Ascending aorta (tissue), 2 donors: ENCODE measurements at places on chromosomes 2 and 18.

- H3K4me3 ChIP-seq: no peak overlapping the region
Observed at GRCh38 chr18:25729072-25729471, 361.3 kb downstream of the SS18 start.

DNA sequence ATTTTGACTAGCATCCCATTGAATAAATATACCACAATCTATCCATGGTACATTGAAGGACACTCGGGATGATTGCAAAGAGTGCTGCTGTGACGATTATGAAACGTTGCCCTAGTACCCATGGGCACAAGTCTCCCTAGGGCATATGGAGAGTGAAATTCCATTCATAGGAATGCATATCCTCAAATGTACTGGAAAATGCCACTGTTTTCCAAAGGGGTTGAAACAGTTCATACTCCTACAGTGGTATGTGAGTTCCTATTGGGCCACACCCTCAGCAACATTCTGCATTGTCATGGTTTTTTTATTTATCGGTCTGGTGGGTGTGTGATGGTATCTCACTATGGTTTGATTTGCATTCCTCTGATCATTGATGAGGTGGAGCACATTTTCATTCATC, 130.6 kb downstream of the TWIST2 start:
- DNase-seq: no peak
- no peak overlapping the region for H3K27ac ChIP-seq

GRCh38 chr18:32553174-32553573, 82.5 kb upstream of the GAREM1 start:
- no peak for DNase-seq
- H3K4me3 ChIP-seq: no peak overlapping the region
- no peaks in the 10 kb centered on the region for H3K27me3 ChIP-seq
- H3K27ac ChIP-seq: no peak overlapping the region
- H3K4me1 ChIP-seq: no peaks in the 10 kb centered on the region

DNA sequence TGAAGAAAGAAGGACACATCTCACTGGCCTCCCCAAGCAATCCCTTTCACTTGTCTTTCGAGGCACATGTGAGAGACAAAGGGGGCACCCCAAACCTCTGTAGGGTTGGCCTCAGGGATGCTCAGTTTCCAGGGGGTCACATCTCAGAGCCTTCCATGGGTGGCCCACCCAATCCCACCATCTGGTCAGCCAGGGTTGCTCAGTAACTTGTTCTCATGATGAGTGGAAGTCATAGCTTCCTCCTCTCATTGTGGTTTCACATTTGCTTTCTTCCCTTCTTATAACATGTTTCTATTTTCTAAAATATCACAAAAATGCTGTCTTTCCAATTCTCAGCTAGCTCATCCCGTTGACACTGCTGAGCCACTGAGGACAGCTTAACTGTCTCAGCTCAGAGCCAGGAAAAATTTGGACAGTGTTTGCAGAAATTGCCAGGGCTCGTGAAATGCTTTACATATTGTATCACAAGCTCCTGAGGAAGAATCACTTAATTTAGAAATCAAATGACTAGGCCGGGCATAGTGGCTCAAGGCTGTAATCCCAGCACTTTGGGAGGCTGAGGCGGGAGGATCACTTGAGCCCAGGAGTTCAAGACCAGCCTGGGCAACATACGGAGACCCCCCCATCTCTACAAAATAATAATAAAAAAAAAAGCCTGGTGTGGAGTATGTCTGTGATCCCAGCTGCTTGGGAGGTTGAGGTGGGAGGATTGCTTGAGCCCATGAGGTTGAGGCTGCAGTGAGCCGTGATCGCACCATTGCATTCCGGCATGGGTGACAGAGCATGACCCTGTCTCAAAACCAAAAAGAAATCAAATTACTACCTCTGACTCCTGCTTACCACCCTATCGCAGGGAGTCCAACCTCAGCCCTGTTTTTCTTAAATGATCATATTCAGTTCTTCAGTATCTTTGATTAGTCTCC, 129.3 kb downstream of the PRKCE start:
- H3K4me3 ChIP-seq: no peak overlapping the region
- no peak overlapping the region for H3K27ac ChIP-seq
- DNase-seq: no peak
- H3K27me3 ChIP-seq: no peaks in the 10 kb centered on the region
- H3K36me3 ChIP-seq: no peaks in the 10 kb centered on the region

DNA sequence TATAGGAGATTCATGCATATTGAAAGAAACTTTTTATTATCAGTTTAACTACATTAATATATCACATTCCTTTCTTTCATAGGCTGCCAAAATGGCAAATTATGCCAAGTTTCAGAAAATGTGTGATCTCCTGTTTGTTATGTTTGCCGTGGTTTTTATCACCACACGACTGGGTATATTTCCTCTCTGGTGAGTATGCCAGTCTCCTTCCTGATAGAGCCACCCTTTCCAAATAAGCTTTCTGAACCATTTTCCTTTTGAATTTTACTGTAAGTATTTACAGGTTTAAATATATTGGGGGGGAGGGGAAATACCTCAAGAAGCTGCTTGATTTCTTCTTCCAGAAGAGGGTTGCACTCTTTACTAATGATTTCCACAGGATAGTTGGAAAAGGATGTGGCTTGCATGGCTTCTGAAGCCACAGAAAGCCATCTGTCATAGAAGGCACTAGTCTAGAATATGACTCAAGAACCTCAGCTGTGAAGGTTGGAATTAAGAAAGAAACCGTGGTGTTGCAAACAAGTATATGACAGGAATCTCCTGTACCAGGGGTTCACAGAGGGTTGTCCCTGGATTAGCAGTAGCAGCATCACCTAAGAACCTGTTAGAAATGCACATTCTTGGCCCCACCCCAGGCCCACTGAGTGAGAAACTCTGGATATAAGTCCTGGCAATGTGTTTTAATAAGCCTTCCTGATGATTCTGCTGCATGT, 84.5 kb upstream of the NOSTRIN start:
- no peak overlapping the region for H3K4me3 ChIP-seq
- H3K36me3 ChIP-seq: no peaks in the 10 kb centered on the region
- H3K27me3 ChIP-seq: no peaks in the 10 kb centered on the region
- no peaks in the 10 kb centered on the region for H3K4me1 ChIP-seq
- no peak overlapping the region for H3K27ac ChIP-seq

DNA sequence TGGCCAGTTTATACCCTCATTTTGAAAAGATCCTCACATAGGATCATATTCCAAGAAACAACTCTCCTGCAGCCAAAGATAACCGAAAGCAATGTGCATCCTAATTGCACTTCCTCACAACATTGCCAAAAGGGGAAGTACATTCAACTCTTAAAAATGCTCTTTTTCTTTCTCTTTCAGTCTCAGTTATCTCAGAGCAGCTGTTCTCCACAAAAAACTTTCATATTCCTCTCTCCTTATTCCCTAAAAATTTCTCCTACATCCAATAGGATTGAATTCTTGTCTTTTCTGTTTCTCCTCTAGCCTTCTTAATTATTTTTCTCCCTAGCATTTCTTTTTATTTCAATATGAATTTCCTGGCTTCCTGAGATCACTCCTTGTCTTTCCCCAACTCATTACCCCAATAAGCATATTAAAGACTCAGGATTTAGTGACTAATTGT, 7.4 kb upstream of the VRK2 start:
- no peaks in the 10 kb centered on the region for H3K27me3 ChIP-seq
- no peak overlapping the region for H3K4me3 ChIP-seq
- DNase-seq: no peak
- H3K36me3 ChIP-seq: no peaks in the 10 kb centered on the region

DNA sequence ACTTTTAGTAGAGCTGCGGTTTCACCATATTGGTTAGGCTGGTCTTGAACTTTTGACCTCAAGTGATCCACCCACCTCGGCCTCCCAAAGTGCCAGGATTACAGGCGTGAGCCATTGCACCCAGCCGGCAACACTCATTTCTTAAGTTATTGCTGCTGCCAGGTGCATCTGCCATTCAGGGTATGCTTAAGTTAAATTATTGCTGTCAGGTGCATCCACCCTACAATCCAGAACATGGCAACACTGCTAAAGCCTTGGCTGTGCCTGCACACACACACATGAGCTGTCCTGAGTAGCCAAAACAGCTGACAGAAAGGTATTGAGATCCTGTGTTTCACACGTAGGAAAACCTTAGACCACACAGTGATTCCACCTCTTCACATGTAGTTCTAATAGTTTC, 148.2 kb downstream of the FAM161A start:
- H3K27ac ChIP-seq: no peak overlapping the region
- H3K4me3 ChIP-seq: no peak overlapping the region
- no peak for DNase-seq
- H3K36me3 ChIP-seq: no peaks in the 10 kb centered on the region

DNA sequence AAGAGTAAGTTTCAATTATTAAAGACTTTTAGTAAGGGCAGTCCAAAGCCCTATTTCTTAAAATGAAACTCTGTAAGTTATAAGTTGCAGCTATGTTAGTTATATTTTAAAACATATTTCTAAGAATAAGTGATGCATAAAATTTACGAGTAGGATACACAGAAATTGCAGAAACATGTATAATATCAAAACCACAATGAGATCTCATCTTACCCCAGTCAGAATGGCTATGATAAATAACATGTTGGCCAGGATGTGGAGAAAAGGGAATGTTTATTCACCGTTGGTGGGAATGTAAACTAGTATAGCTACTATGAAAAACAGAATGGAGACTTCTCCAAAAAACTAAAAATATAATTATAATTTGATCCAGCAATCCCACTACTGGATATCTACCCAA, 201.2 kb downstream of the CBLN2 start:
- no peaks in the 10 kb centered on the region for H3K36me3 ChIP-seq
- DNase-seq: no peak
- H3K27ac ChIP-seq: no peak overlapping the region
- H3K4me1 ChIP-seq: no peaks in the 10 kb centered on the region
- no peak overlapping the region for H3K4me3 ChIP-seq
- no peaks in the 10 kb centered on the region for H3K27me3 ChIP-seq

GRCh38 chr2:223148516-223148915, 96.5 kb downstream of the KCNE4 start:
- H3K27me3 ChIP-seq: no peaks in the 10 kb centered on the region
- H3K36me3 ChIP-seq: no peaks in the 10 kb centered on the region
- no peak overlapping the region for H3K27ac ChIP-seq
- H3K4me1 ChIP-seq: no peaks in the 10 kb centered on the region
- no peak overlapping the region for H3K4me3 ChIP-seq

DNA sequence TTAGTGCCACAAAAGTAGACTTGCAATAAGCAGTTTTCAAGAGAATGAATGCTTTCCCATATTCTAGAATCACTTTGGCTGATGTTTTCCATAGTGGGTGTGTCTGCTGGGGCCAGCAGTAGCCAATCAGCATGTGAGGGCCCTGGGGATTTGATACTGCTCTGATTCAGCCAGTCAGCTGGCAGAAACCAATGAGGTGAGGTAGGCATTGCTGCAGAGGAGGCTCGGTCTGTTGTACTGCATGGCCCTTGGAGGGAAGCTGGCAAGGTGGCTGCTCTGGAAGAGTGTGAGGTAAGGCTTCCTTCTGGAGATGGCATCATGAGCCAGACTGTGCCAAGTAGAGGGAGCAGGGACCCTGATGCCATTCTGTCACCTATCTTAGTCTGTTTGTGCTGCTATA, 22.7 kb downstream of the TMEM87B start:
- H3K27me3 ChIP-seq: no peaks in the 10 kb centered on the region
- no peaks in the 10 kb centered on the region for H3K4me1 ChIP-seq
- no peak for DNase-seq

GRCh38 chr18:9943311-9943710, 29.5 kb downstream of the VAPA start:
- no peak overlapping the region for H3K27ac ChIP-seq
- no peaks in the 10 kb centered on the region for H3K4me1 ChIP-seq
- no peaks in the 10 kb centered on the region for H3K27me3 ChIP-seq

DNA sequence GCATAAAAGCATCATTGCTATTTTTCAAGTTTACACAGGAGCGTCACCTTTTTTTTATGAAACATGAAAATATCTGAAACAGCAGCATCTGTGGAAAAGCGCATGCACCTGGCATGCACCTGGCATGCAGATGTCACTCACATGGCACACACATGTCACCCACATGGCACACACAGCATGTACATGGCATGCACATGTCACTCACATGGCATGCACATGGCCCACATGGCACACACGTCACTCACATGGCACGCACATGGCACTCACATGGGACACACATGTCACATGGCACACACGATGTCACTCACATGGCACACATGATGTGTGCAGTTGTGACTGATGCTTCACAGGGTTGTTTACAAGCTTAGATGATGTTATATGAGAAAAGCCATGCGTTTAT, 188.0 kb downstream of the ZNF407 start:
- no peaks in the 10 kb centered on the region for H3K36me3 ChIP-seq
- no peaks in the 10 kb centered on the region for H3K4me1 ChIP-seq
- no peaks in the 10 kb centered on the region for H3K27me3 ChIP-seq
- no peak overlapping the region for H3K27ac ChIP-seq
- H3K4me3 ChIP-seq: no peak overlapping the region
- no peak for DNase-seq

DNA sequence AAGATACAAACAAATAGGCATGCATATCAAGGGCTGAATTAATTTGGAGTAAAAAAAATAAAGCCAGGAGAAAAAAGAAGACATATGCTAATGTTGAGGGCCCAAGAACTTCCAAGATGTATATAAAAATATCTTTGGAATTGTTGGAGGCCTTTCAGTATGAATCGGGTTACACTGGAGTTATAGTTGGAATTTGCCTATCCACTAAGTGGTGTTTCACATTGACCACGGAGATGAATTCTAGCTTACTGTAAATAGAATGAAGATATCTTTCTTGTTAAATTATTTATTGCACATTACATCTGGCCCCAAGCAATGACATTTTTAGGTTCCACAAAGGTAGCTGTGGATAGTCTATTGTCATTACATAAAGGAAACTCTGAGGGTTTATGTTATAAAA, 38.5 kb upstream of the TRIB2 start:
- no peaks in the 10 kb centered on the region for H3K4me1 ChIP-seq
- DNase-seq: no peak
- no peak overlapping the region for H3K27ac ChIP-seq
- no peaks in the 10 kb centered on the region for H3K36me3 ChIP-seq
- no peaks in the 10 kb centered on the region for H3K27me3 ChIP-seq

GRCh38 chr2:179098080-179098689, 48.2 kb upstream of the CCDC141 start:
- H3K27ac ChIP-seq: no peak overlapping the region
- H3K4me3 ChIP-seq: no peak overlapping the region
- no peaks in the 10 kb centered on the region for H3K36me3 ChIP-seq
- H3K27me3 ChIP-seq: no peaks in the 10 kb centered on the region
